Hepatocyte (in vitro differentiated cells): ENCODE measurements at places on chromosomes 2 and 18. TPM values are rescaled to one million over a fixed set of nuclear protein-coding genes. Genes with fewer than 3 reads are reported as not detected.

- DNase-seq: no peak
- no peaks in the 10 kb centered on the region for H3K36me3 ChIP-seq
- no peak overlapping the region for H3K4me3 ChIP-seq
- no peak overlapping the region for H3K27ac ChIP-seq
- H3K27me3 ChIP-seq: no peaks in the 10 kb centered on the region
These were observed 87.1 kb upstream of the RAB6C start for GRCh38 chr2:129892360-129892759.

DNA sequence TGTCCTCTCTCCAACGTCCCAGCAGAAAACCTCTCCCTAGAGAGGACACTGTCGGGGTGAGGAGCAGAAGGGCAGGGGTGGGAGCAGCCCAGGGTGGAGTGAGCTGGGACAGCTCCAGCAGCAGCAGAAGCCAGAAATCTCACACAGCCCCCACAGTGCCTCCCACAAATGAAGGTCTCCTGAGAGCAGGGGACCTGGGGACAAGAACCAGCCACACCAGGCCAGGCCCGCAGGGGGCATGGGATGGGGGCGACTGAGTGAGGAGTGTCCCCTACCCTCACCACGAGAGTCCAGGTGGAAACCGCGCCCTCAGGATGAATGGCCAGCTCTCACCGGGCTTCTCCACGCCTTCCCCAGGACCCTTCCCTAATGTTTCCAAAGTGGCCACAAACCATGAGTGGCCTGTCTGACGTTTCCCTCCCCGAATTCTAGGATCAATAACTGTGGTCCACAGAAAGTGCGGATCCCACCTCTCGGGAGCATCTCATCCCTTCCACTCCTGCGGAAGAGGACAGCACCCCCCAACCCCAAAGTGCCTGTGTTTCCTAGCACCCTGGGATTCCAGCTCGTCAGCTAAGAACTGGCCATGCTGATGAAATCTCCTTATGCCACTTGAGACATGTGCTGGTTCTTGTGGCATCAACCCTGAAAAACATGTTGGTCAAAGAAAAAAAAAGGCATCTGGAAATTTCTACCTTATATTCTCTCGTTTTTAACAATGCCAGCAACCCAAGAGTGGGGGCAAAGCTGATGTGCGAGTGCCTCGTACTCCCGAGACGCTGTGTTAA lies 121.1 kb downstream of the HDAC4 start:
- H3K4me3 ChIP-seq: no peak overlapping the region
- no peaks in the 10 kb centered on the region for H3K27me3 ChIP-seq
- H3K36me3 ChIP-seq: no peaks in the 10 kb centered on the region
- peaks cover 21% of the 10 kb centered on the region for H3K4me1 ChIP-seq
- H3K27ac ChIP-seq: peak overlapping the region; percentile 56

- H3K27me3 ChIP-seq: no peaks in the 10 kb centered on the region
- H3K27ac ChIP-seq: no peak overlapping the region
- peaks cover 27% of the 10 kb centered on the region for H3K4me1 ChIP-seq
These were observed 6.3 kb downstream of the CFLAR start for GRCh38 chr2:201122276-201122675.

- no peaks in the 10 kb centered on the region for H3K4me1 ChIP-seq
- H3K36me3 ChIP-seq: no peaks in the 10 kb centered on the region
- H3K27ac ChIP-seq: peak overlapping the region; percentile 15
- DNase-seq: no peak
- H3K4me3 ChIP-seq: no peak overlapping the region
These were observed 48.5 kb upstream of the PELI1 start for GRCh38 chr2:64192664-64193105.

Gene AMER3
- 1.00 and 1.4 TPM in 2 replicates for total RNA-seq
